ENCODE measurements at places on chromosomes 11 and 22.

GRCh38 chr11:109641549-109641948, 219.6 kb downstream of the C11orf87 start:
- DNase-seq, result peak; percentile 51

DNA sequence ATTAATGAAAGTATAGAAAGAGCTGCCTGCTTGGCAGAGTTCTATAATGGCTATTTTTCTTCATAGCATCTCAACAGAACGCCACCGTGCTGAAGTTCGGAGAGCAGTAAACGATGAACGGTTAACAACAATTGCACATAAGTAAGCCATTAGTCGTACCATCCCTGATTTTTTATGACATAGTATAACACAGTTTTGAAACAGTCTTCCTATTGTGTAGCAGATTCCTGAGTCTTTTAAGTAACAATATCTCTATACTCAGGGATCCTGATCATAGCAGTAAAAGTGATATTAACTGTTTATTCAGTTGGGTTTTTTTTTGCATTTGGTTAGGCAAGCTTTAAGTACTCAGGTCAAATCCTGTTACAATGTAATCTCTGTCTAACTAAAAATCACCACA, 8.4 kb downstream of the EMSY start:
- no peak for DNase-seq

DNA sequence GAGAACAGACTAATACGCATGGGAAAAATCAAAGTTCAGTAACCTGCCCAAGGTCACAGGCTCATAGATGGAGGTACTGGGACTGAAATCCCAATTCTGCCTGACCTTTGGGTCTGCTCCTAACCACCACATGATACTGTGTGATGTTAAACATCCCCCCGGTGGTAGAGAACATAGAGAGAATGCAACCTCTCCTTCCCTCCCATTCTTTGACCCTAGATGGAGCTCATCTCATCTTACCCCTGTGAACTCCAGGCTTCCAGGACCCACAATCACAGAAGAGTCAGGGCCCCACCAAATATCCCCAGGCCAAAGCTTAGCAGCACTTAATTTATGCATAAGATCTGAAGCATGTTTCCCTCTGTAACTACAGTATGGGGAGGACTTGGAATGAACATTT, 198.5 kb downstream of the MYO18B start:
- no peak for DNase-seq

DNA sequence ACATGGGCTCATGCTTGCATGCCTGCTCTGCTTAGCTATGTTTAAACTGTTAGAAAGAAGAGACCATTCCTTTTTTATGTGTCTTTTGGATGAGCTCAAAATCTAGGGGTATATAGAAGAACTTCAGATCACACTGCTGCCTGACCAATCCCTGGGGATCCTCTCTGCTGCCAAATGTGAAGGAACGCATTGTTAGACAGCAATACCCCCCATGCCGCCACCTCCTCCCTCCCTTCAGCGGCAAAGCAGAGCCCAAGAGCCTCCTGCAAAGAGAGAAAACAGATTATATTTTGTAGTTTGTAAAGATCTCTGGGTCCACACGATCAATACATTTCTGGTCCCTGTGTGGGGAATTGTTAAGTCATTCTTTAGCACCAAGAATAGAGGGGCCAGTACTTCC, 677.6 kb downstream of the NTM start:
- no peak for DNase-seq

DNA sequence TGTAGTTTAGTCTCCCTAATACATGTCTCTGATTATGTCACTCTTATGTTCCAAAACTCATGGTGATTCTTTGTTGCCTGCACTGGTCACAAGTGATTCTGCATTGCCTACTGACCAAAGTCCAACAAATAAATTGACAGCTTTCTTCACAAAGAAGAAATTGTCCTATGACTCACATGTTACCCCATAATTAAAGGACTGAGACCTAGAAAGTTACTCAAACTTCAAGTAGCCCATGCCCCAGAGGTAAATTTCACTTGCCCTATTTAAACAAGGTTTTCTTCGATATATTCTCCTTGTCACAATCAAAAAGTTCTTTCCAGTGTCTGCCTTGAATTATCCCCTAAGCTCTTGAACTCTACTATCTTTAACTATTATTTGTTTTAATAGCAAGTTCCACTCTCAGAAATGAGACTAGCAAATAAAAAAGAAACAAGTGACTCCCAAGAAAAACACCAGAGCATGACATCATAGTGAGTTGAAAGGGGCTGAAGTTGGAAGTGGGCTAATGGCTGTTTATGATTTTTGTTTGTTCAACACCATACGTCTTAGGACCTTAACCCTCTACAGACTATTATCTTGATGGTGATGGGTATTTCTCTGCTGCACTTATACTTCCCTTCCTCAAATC, 94.5 kb upstream of the BLID start:
- DNase-seq, result no peak

DNA sequence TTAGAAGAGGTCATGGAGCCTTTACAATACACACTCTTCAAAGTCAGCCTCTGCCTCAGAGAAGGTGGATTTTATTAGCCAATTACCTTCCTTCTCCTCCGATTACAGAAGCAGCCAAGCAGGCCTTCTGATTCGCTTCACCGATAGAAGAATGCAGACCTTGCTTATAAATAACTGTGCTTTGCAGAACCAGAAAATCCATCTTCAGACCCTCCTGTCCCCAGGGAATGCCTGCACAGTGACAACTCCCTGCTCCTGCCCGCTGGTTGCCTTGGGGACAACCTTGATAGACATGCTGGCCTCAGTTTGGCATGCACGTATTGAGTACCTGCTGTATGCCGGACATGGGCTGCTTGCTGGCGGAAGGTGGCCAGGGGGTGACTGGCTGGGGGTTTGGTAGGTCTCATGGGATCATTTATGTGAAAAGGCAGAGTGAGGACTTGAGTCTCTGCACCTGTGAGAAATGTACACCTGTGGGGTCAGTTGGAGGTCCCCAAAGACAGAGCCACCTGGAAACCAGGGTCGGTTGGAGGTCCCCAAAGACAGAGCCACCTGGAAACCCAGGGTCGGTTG, 1238.7 kb downstream of the BRD1 start:
- DNase-seq, result no peak

DNA sequence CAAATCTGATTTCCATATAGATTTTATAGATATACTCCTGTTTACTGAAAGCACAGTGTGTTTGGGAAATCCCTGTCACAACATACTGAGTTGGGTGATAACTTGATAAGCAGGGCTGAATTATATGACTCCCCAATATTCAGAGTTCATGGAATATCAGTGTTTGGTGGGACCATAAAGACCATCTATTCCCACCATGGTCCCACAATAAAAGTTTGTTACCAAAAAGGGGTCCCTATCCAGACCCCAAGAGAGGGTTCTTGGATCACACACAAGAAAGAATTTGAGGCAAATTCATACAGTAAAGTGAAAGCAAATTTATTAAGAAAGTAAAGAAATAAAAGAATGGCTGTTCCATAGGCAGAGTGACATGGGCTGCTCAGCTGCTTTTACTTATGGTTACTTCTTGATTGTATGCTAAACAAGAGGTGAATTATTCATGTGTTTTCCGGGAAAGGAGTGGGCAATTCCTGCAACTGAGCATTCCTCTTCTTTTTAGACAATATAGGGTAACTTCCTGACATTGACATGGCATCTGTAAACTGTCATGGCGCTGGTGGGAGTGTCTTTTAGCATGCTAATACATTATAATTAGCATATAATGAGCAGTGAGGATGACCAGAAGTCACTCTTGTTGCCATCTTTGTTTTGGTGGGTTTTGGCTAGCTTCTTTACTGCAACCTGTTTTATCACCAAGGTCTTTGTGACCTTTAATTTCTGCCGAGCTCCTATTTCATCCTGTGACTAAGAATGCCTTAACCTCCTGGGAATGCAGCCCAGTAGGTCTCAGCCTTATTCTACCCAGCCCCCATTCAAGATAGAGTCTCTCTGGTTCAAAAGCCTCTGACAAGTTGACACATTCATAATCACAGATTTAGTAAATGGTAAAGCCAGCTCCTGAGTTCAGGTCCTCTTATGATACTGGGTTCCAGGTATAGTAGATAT, 240.6 kb upstream of the PDGFD start:
- DNase-seq, result no peak

GRCh38 chr11:45354976-45355705, 69.0 kb upstream of the SYT13 start:
- DNase-seq, result peak; percentile 81

Measured in muscle of back (tissue), 13 donors.